ENCODE measurements at places on chromosomes 3 and 15. TPM values are rescaled to one million over a fixed set of nuclear protein-coding genes. Genes with fewer than 3 reads are reported as not detected.

- no peak overlapping the region for H3K27ac ChIP-seq
- no peaks in the 10 kb centered on the region for H3K27me3 ChIP-seq
- no peaks in the 10 kb centered on the region for H3K36me3 ChIP-seq
- no peak for DNase-seq
- no peak overlapping the region for H3K4me3 ChIP-seq
Measured at GRCh38 chr3:124556636-124557035, 173.6 kb upstream of the UMPS start.

- no peaks in the 10 kb centered on the region for H3K36me3 ChIP-seq
- H3K27ac ChIP-seq = peak overlapping the region; percentile 51
- no peaks in the 10 kb centered on the region for H3K27me3 ChIP-seq
- no peak for DNase-seq
- H3K4me1 ChIP-seq = peaks cover 3% of the 10 kb centered on the region
Measured at GRCh38 chr15:64895285-64896065, 16.2 kb upstream of the ANKDD1A start.

ILDR1 gene
- 8.3 TPM for total RNA-seq

- H3K36me3 ChIP-seq = no peaks in the 10 kb centered on the region
- no peak overlapping the region for H3K27ac ChIP-seq
- no peaks in the 10 kb centered on the region for H3K27me3 ChIP-seq
- no peaks in the 10 kb centered on the region for H3K4me1 ChIP-seq
Measured at GRCh38 chr15:39445931-39446330, 134.9 kb upstream of the THBS1 start.

GRCh38 chr3:170815340-170815739 is 54.7 kb downstream of the RPL22L1 start:
- no peaks in the 10 kb centered on the region for H3K27me3 ChIP-seq
- peak; percentile 47 for DNase-seq
- H3K36me3 ChIP-seq = no peaks in the 10 kb centered on the region
- no peak overlapping the region for H3K4me3 ChIP-seq
- H3K27ac ChIP-seq = no peak overlapping the region

- no peaks in the 10 kb centered on the region for H3K36me3 ChIP-seq
- DNase-seq = no peak
- H3K4me3 ChIP-seq = no peak overlapping the region
- H3K27ac ChIP-seq = no peak overlapping the region
Measured at GRCh38 chr3:23776352-23776891, 29.3 kb upstream of the UBE2E1 start.
